ENCODE measurements at places on chromosomes 1 and 21. TPM values are rescaled to one million over a fixed set of nuclear protein-coding genes. Genes with fewer than 3 reads are reported as not detected.

- no peak for DNase-seq
- no peaks in the 10 kb centered on the region for H3K4me1 ChIP-seq
- no peak overlapping the region for H3K4me3 ChIP-seq
- no peaks in the 10 kb centered on the region for H3K36me3 ChIP-seq
- H3K27ac ChIP-seq: no peak overlapping the region
These were observed 42.7 kb downstream of the SCMH1 start for GRCh38 chr1:41199375-41199774.

DNA sequence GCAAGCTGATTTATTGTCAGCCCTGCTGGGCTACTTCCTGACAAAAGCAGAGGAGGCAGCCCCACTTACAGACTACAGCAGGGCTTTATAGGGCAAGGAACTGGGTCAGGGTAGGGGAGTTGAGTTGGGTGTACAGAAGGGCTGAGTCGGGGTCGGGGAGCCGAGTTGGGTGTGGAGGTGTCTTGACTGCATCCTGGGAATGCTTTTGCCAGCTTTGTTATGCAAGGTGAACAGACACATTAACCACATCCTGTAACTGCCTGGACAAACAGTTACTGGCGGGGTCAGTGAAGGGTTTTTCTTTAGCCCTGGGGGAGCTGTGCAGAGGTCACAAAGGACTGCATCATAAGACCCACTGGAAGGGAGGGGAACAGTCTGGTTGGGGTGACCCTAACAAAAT is 39.1 kb upstream of the GBP5 start:
- H3K27me3 ChIP-seq: no peaks in the 10 kb centered on the region
- DNase-seq: no peak
- H3K4me3 ChIP-seq: no peak overlapping the region
- no peaks in the 10 kb centered on the region for H3K4me1 ChIP-seq

GRCh38 chr1:109807822-109808680 is 44.3 kb upstream of the EPS8L3 start:
- H3K4me3 ChIP-seq: no peak overlapping the region
- no peak for DNase-seq
- H3K27me3 ChIP-seq: no peaks in the 10 kb centered on the region
- H3K4me1 ChIP-seq: no peaks in the 10 kb centered on the region

- H3K4me1 ChIP-seq: no peaks in the 10 kb centered on the region
- DNase-seq: no peak
- no peak overlapping the region for H3K27ac ChIP-seq
- H3K36me3 ChIP-seq: no peaks in the 10 kb centered on the region
- no peak overlapping the region for H3K4me3 ChIP-seq
These were observed 1124.3 kb downstream of the AMY1C start for GRCh38 chr1:104874044-104874443.

Gene DISP1
- 6.6 TPM for total RNA-seq

Gene SH2D1B
- total RNA-seq: not detected

DNA sequence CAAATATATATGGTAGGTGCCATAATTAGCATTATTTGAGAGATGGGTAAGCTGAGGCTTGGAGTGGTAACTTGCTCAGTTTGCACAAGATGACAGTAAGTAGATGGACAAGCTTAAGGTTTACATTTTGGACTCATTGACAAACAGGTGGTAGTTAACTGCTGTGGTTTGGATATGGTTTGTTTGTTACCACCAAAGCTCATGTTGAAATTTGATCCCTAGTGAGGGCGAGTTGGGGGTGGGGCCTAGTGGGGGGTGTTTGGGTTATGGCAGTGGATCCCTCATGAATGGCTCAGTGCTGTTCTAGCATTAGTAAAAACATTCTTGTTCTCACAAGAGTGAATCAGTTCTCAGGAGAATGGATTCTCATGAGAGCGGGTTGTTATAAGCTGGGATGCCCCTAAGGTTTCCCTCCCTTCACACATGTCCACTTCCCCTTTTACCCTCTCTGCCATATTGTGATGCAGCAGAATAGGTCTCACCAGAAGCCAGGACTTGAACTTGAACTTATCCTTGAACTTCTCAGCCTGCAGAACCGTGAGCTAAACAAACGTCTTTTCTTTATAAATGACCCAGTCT is 6.6 kb upstream of the PRRX1 start:
- H3K27ac ChIP-seq: no peak overlapping the region
- DNase-seq: no peak
- no peaks in the 10 kb centered on the region for H3K36me3 ChIP-seq
- no peak overlapping the region for H3K4me3 ChIP-seq
- no peaks in the 10 kb centered on the region for H3K27me3 ChIP-seq

Measured in Caco-2 (cell line).